Activated CD4-positive, alpha-beta T cell treated with anti-CD3 and anti-CD28 coated beads, Interleukin-2, amount 10 ng/mL, durations not matched to agents 7 days and 5 days (primary cell): ENCODE measurements at places on chromosomes 2 and 18.

GRCh38 chr2:41936771-41937463 is 110.9 kb upstream of the PKDCC start:
- DNase-seq, result no peak

DNA sequence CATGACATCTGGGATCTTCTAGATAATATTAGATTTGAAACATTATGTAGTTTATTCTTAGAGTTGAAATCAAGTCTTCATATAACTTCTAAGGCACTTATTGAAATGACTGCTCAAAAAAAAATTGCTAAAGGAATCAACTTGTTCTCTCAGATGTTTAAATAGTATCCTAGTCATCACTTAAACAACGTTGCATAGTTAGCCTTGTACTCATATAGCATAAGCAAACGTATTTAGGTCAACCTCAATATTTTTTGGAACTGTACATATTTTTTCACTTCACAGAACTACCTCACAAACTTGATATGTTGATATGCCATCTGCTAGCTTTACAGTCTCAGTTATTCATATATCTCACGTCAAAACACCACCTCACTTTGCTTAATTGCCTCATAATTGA is 47.1 kb upstream of the CREB1 start:
- no peak for DNase-seq

DNA sequence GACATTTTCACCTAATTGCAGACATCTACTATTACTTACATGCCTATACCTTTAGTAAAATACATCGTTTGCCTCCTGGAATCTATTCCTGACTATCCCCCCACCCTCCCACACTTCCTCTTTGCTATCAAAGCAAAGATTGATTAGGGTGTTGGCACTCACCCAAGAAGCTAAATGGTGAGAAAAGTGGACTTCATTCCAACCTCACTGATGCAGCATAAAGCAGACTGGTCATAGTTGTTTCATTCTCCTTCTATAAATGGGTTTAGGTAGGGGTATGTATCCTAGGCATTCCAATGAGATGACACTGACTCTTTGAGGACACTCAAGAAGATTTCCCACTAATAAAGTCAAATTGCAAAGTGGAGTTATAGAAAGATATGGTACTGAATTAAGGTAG is 97.4 kb downstream of the LRP1B start:
- no peak for DNase-seq

DNA sequence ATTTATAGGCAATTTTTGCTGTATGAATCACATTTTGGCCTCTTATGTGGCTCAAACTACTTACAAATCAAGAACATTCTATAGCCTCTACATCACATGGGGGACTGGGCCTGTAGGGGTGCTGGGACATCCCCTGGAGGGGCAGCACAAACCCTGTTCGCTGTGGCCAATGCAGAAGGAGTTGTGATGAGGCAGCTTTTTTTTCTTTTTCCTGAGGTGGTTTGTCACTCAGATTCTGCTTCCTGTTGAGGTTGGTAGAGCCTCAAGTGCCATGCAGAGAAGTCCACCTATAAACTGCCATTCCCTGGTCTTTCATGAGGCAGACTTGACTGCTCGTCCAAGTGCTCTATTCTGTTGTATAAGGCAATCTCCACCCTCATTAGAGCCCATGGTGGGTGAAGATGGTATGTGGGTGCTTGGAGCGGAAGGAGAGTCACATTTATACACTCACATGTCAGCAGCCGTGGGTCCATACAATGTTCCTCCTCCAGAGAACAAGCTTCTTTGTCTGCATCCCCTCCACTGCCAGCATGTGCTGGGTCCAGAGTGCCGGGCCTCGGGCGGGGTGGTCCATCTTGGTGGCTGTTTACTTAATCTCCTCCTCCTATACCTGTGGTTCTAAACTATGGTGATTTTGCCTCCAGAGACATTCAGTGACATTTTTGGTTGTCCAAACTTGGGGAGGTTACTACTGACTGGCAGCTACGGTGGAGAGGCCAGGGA is 120.3 kb downstream of the ACOXL start:
- peak; percentile 25 for DNase-seq

- DNase-seq, result no peak
Measured at GRCh38 chr2:202450785-202451184, 74.7 kb downstream of the BMPR2 start.

GRCh38 chr18:9380621-9381395 is 46.2 kb downstream of the TWSG1 start:
- DNase-seq, result no peak

DNA sequence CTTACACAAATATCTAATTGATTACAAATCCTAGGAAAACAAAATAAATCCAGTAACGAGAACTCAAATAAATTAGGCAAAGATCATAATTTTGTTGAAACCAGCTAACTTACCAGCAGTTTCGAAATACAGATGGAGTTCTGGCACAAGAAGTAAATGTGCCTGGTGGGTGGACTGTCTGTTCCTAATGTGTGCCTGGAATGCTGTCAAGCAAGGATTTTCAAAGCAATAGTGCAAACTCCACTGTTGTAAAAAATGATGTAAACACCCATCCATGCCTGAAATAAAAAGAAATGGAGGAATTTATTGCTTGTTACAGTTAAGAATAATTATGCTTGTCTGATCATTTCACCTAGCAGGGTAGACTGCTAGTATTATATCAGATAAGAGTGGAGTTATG is 423.9 kb upstream of the MAP2 start:
- no peak for DNase-seq

DNA sequence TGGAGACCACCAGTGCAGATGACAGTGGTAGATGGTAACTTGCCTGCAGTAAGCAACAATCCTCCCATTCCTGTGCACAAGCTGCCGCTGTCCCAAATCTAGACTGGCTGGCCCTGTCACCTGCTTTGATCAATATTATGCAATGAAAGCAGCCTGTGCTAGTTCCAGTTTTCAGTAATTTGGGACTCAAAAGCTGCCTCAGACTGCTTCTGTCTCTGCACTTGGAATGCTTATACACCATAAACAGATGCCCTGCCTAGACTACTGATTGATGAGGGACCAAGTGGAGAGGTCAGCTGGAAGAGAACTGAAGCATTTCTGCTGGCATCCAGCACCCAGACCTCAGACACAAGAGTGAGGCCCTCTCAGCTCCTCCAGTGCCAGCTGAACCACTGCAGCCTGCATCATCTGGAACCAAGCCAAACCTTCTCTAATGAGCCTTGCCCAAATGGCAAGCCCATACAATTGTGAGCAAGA is 24.9 kb downstream of the CCBE1 start:
- no peak for DNase-seq

- no peak for DNase-seq
Measured at GRCh38 chr2:98470851-98471255, 26.2 kb downstream of the INPP4A start.

DNA sequence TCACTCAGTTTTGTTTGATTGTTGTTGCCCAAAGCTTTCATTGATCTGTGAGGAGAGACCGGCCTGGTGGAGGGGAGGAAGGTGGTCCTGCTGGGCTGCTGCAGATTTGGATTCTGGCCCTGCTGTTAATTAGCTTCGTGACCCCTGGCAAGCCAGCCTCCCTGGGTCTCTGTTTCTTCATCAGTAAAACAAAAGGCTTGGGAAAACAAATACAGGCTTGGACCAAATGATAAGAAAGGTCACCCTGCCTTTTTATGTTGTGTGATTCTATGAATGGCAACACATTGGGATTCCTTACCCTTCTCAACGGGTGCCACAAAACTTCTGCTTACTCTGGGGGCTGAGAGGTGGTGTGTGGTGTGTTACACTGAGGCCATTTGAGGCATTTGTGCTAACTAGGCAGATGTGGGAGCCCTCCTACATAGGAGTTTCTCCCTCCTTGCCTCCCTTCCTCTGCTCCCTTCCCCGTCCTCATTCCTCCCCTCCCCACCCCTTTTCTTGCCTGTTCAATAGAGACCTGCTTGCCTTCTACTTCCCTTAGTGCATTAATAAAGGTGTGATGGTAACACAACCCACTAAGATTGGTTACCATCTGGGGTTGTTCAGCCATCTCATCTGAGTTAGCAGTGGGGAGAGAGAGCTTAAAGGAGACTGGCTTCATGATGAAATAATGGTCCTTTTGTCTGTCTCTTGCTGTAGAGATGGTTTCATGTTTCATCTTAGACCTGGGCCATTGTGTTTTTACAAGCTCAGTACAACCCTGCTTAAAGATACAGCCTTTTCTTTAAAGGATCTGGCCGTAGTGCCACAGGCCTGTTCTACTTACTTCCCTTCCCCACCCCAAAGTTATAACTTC is 96.2 kb downstream of the TANC1 start:
- no peak for DNase-seq

GRCh38 chr2:231727621-231728020 is 19.3 kb downstream of the PTMA start:
- no peak for DNase-seq

DNA sequence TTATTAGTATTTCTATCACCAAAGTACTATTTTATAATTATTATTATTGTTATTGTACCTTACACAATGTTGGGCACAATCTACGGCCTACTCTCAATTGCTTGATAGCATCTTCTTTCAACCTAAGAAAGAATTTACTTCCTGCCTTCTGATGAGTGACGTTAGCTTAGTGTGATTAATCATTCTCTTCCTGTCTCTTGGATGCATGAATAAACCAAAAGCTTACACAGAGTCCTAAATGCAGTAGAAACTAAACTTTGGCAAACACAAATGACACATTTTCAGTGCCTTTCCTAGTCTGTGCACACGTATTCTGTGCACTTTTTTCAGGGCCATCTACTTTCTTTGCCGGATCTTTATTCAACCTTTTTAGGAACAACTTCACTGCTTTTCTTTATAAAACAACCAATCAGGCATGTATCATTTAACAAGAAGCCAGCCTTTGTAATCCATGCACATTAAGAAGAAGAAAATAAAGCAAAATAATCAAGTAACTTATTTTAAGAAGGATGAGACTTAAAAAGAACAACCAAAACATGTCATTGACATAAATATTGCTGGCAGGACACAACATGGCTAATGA is 19.1 kb downstream of the TRAK2 start:
- no peak for DNase-seq

GRCh38 chr2:71358931-71359671 is 27.5 kb downstream of the ZNF638 start:
- DNase-seq, result no peak

GRCh38 chr2:96927405-96928171 is 57.7 kb upstream of the SEMA4C start:
- no peak for DNase-seq

- no peak for DNase-seq
Measured at GRCh38 chr2:106575955-106576354, 88.8 kb downstream of the CD8B2 start.

- DNase-seq, result no peak
Measured at GRCh38 chr2:234620018-234620417, 123.1 kb upstream of the ARL4C start.

DNA sequence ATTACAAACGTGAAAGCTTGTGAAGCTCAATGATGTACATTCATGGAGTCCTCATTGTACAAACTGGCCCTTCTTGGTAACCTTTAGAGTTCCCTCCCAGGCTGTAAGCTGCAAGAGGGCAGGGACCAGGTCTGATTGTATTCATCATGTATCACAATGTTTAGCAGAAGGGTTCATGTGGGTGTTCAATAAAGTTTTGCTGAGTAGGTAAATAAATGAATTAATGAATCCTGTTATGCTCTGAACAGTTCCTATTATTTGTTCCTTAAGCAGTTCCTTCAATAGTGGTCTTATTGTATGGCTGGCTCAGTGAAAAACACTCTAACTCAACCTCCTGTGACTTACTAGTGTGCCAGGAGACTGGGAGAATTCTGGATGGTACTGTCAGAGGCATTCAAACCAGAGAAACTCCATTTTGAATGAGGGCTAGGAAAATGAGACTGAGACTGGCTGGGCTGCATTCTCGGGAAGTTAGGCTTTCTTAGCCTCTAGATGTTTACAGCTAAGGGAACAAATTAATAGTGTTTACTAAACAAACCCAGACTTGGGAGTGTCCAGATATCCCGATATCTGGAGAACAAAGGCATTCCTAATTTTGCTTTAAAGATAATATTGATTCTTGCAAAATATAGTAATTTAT is 1.8 kb upstream of the ACVR1 start:
- no peak for DNase-seq

- no peak for DNase-seq
Measured at GRCh38 chr2:212882626-212883025, 268.8 kb downstream of the IKZF2 start.

GRCh38 chr18:34444622-34445021 is 219.9 kb upstream of the NOL4 start:
- DNase-seq, result no peak

GRCh38 chr2:15174567-15174966 is 386.6 kb downstream of the NBAS start:
- DNase-seq, result no peak
